ENCODE measurements at places on chromosomes 4 and X. TPM values are rescaled to one million over a fixed set of nuclear protein-coding genes. Genes with fewer than 3 reads are reported as not detected.

The ENPEP gene
- polyA plus RNA-seq, result 20.4 TPM

DNA sequence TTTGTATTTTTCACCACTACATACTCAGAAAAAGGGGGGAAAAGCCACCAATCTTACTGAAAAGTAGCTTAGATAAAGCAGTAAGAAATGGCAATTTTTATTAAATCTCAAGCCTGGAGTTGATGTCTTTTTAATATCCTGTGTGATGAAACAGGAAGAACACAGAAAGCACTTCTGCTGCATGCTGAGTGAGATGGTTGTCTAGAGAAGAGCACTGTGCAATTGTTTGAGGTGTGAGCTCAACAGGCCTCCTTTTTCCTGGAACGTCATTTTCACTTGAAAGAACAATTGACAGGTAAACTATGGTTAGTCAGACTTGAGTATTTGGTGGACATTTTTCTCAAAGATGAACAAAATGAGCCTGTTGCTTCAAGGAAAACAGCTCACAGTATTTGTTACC is 73.9 kb downstream of the RTL5 start:
- DNase-seq, result no peak

The HHIP gene
- 3.9 TPM for polyA plus RNA-seq

DNA sequence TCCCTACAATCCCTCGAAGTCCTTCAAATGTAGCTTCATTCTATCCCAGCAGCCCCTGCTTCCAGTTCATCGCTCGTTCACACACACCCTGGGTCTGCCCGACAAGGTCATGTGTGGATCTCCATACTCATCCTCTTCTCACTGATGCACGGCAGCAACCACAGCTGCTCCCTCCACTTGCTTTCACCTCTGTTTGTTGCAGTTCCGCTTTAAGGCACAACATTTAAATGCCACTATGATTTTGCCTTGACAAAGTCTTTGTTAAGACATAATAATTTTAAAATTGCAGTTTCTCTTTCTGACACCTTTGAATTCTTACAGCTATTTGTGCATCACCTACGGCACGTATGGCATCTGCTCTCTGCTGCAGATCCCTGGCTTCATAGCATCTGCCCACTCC is 1.8 kb downstream of the ODAPH start:
- no peak for DNase-seq

DNA sequence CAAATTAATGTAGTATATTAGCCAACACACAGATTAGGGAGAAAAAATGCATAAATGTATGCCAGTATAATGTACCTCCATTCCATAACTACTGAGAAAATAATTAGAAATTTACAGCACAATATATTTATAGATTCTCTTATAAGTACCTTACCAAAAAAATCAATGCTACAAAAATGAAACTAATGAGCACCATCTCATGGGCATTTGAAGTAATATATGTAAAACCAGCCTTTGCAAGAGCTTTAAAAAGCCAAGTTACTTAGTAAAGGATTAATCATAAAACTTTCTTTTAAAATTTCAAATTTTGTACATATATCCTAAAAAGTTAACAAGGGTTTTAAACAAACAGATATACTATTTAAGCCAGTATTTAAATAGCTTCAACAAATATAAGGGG is 43.2 kb downstream of the LRBA start:
- DNase-seq, result no peak

The MAGEA11 gene
- polyA plus RNA-seq, result not detected

- no peak for DNase-seq
Observed at GRCh38 chrX:22968494-22968893, 31.3 kb upstream of the DDX53 start.

Measured in forelimb muscle (tissue), 1 donor.